ENCODE measurements at places on chromosomes 13 and 19. TPM values are rescaled to one million over a fixed set of nuclear protein-coding genes. Genes with fewer than 3 reads are reported as not detected.

DNA sequence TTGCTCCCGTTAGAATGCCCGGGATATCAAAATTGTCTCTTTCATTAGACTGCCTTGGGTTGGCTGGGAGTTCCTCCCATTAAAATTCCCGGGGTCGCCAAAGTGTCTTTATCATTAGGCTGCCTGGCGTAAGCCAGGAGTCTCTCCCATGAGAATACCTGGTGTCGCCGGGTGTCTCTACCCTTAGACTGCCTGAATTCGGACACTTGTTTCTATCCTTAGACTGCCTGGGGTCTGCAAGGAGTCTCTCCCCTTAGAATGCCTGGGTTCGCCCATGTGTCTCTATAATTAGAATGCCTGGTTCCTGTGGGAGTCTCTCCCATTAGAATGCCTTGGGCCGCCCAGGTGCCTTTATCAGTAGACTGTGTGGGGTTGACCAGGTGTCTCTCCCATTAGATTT, 1538.2 kb downstream of the UQCRFS1 start:
- no peak for DNase-seq

TEX29 gene
- total RNA-seq, result not detected

IRF3 gene
- 8.1 TPM for total RNA-seq

- DNase-seq, result no peak
These were observed 6.2 kb downstream of the ZNF708 start for GRCh38 chr19:21323000-21323399.

- no peak for DNase-seq
These were observed 2.2 kb upstream of the CEACAM6 start for GRCh38 chr19:41753159-41753558.

DNA sequence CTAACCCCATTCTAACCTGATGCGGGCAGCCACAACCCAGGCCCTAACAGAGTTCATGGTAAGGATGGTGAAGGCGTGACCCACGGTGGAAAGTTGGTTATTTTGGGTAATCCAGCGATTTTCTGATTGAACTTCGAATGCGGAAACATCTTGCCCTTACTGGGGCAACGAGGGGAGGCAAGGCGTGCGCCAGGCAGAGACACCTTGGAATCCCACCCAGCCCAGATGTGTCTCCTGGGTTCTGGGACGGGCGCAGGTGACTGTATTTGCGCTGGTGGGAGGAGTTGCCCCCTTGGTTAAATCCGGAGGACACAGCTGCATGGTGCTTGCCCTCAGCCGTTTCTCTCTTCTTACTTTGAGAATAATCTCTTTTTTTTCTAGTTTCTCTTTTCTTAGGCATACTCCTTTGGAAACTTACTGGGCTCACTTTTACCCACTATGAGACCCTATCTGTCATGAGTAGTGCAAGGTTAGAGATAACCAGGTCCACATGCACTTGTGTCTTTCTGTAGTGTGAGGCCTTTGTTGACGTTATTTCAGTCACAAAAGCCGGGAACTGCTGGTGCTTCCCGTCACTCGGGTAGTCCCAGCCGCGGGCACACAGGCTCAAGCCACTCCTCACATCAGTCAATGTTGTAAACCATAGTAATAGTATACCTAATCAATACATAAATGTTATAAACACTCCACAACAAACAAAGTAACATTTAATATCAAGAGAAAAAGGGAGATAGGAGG, 81.5 kb downstream of the ATP11A start:
- DNase-seq, result no peak

OCEL1 gene
- 1.4 TPM for total RNA-seq

TLE2 gene
- total RNA-seq, result 6.1 TPM

- no peak for DNase-seq
These were observed 72.8 kb downstream of the ATP7B start for GRCh38 chr13:51938454-51938853.

DNA sequence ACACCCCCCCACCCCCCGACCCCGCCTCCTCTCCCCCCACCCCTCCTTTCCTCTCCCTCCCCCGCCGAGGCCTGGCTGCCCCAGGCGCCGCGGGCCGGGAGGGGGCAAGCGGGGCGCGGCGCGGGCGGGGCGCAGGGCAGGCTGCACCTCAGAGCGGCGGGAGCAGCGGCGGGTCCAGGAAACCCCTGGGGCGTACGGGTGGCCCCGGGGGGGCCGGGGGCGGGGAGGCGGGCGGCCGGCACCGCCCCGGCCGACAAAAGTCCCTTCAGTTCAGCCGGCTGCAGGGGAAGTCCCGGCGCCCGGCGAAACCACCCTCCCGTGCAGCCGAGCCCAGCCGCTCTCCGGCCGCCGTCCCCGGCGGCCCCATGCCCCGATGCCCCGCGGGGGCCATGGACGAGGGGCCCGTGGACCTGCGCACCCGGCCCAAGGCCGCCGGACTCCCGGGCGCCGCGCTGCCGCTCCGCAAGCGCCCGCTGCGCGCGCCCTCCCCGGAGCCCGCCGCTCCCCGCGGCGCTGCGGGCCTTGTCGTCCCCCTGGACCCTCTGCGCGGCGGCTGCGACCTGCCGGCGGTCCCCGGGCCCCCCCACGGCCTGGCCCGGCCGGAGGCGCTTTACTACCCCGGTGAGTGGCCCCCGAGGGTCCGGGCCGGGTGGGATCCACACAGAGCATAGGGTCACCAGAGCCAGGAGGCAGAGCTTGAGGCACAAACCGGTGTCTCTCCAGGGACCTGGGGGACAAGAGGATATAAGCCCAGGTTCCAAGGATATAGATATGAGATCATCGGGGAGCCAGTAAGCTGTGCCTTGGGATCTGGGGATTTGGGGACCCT, at the start of gene BCL3:
Gene BCL3, plus strand, starts transcription at position 283 of the 829 bp plus-strand sequence. Its CDS starts 83 bp downstream, at position 366.
- DNase-seq, result peak; percentile 5

DNA sequence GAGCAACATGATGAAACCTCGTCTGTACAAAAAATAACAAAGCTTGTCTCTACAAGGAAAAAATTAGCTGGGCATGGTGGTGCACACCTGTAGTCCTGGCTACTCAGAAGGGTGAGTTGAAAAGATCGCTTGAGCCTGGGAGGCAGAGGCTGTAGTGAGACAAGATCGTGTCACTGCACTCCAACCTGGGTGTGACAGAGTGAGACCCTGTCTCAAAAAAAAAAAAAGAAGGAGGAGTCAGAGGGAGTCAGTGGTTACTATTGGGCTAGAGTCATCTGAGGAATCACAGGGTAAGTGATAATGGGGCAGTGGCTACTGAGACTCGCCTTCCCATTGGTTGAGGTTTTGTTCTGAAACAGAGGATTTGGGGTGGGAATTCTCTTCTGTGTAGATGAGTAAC, 1.9 kb upstream of the GPI start:
- no peak for DNase-seq

- DNase-seq, result no peak
These were observed 33.9 kb upstream of the LATS2 start for GRCh38 chr13:21095311-21095710.

- DNase-seq, result no peak
These were observed 1744.8 kb upstream of the MIR17HG start for GRCh38 chr13:89602655-89603054.

CD70 gene
- not detected for total RNA-seq

DNA sequence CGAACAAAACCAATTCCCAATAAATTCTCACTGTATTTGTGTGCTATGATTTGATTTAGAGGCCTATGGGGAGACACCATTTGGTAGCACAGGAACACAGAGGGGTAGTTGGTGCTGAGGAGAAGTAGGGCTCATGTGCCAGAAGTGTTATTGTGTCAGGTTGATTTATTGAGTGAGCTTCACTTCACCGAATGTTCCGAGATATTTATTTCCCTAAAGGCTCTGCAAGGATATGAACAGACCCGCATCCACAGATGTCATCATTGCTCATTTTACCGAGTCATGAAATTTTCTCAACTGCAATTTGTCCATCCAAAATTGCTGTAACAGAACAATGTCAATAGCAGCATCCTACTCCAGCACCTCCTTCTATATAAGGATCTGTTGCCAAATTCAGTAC, 69.5 kb downstream of the DACH1 start:
- DNase-seq, result no peak

- no peak for DNase-seq
These were observed 5.1 kb downstream of the UBAC2 start for GRCh38 chr13:99205621-99206220.

ZNF471 gene
- 18.4 TPM for total RNA-seq

CTXN1 gene
- total RNA-seq, result 15.4 TPM

DNA sequence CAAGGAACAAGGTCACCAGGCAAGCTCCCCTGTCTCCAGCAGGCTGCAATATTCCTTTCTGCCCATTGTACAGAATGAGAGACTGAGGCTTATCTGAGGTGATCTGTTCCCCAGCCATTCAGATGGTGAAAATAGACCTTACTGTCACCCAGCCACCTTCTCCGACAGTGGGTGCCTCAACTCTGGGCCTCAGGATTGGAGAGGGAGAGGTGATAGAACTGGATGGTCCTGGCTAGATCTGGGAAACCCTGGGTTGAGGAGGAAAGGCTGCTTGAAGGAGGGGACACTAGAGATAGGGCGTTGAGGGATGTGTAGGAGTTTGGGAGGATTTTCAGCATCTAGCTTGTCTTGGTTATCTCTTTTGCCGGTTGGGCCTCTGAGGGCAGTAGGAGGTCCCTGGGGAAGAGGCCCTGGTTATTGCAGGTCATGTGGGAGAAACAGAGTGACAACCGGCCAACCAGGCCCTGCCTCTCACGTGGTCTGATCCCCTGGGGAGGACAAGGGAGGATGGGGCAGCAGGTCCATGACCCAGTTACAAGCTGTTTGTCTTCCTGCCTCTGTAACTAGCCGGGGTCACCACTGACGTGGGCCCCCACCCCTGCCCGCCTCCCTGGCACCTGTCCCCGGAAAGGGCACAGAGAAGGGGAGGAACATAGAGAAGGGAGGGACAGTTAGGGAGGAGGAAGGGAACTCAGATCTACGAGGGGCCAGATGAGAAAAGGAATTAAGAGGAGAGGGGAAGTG, 8.2 kb downstream of the NFIC start:
- DNase-seq, result no peak

GRCh38 chr19:16135430-16136127, 7.9 kb upstream of the HSH2D start:
- no peak for DNase-seq

SLC25A41 gene
- 1.6 TPM for total RNA-seq

GRCh38 chr19:49556412-49557398, 23.7 kb downstream of the NOSIP start:
- no peak for DNase-seq

- peak; percentile 78 for DNase-seq
These were observed 95.7 kb upstream of the C1QTNF9B start for GRCh38 chr13:23992781-23993679.

- DNase-seq, result no peak
These were observed 4.6 kb downstream of the NFIC start for GRCh38 chr19:3370728-3371591.

CGB1 gene
- not detected for total RNA-seq

DNA sequence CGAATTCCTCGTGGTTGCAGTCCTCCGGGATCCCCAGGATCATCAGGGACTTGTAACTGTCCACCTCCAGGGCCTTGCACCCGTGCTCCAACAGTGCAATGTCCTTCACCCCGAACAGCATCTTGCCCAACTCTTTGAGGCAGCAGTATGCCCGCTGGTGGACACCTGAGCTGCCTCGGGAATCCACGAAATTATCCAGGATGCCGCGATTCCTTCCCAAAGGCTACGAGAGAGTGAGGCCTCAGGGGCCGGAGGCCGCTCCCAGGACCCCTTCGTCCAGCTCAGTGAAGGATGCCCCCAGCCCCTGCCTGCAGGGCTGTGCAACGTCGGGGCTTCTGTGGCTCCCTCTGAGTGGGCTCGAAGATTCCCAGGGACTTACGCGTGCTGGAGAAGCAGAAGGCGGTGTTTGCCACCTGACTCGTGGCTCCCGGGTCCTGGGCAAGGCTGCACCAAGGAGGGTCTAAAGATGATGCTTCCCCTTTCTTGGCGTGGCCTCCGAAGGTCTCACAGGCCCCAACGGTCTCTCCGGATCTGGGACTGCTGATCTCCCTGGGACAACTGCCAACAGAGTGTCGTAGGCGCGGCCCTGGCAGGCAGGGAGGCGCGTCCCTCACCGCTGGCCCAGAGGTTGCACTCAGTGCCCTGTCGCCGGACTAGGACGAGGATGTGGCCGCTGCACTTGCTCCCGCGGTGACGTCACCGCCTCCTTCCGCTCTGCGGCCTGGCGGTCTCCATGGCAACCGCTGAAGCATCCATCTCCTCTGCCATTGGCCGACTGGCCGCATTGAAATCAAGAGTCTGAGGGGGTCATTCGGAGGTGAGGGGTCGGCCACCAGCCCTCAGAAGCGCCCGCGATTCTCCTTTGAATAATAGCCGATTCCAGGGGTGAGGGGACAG, at the start of gene PNMA8C:
Gene PNMA8C, minus strand, starts transcription at position 698 of the 897 bp plus-strand sequence. Its CDS starts 577 bp downstream, at position 121.
- DNase-seq, result peak; percentile 81

SHANK1 gene
- total RNA-seq, result 15.9 TPM

KL gene
- 2.8 TPM for total RNA-seq

GRCh38 chr13:28493740-28494503, 1.0 kb downstream of the FLT1 start:
- no peak for DNase-seq

- no peak for DNase-seq
These were observed 38.8 kb upstream of the ALOX5AP start for GRCh38 chr13:30696278-30697176.

- DNase-seq, result no peak
These were observed 58.4 kb downstream of the RASA3 start for GRCh38 chr13:114073881-114074612.

- no peak for DNase-seq
These were observed 812.1 kb upstream of the MIR17HG start for GRCh38 chr13:90535421-90535820.

GPR32 gene
- not detected for total RNA-seq

GRCh38 chr13:23621316-23621645, 51.1 kb downstream of the TNFRSF19 start:
- DNase-seq, result no peak

DNA sequence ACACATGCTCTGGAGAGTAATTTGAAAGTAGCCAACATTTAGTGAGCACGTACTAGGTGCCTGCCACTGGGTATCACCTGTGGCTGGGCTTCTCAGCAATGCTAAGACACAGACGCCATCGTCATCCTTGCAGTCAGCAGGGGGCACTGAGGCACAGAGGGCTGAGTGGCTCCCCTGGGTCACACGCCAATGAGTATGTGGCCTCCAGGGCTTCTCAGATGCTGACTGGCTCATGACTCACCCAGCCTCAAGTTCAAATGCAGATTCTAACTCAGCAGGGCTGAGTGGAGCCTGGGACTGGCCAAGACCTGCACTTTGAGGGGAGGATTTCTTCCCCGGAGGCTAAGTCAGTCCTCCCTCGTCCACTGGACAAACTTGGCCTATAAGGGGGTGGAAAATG, 115.1 kb upstream of the CACNA1A start:
- DNase-seq, result no peak

GRCh38 chr19:11496391-11497163, 9.1 kb downstream of the ZNF653 start:
- DNase-seq, result peak; percentile 22

KANK3 gene
- 5.1 TPM for total RNA-seq

GRCh38 chr13:40290758-40291157, 375.7 kb downstream of the FOXO1 start:
- no peak for DNase-seq

DNA sequence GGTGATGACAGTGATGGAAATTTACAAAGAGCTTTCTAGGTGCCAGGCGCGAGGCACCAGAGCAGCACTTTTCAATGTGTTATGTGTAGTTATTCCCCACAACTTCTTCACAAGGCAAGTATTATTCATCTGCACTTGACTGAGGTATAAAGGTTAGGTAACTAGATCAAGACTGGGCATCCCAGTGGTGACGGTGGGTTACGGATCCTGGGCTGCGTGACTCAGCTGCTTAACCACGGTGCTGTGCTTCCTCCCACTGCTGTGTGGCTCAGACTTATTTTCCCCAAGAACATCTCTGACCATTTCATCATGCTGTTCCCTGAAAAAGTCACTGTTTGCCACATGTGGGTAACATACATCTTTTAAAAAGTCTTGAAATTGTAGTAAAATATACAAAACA, 19.3 kb downstream of the EDDM13 start:
- no peak for DNase-seq

ZGLP1 gene
- total RNA-seq, result 1.6 TPM

GRCh38 chr13:79392882-79393563, 13.0 kb downstream of the RBM26 start:
- DNase-seq, result no peak

CRB3 gene
- not detected for total RNA-seq

All from occipital lobe (tissue), 3 donors.